ENCODE measurements at places on chromosomes 6 and 20. TPM values are rescaled to one million over a fixed set of nuclear protein-coding genes. Genes with fewer than 3 reads are reported as not detected.

Gene BPHL
- total RNA-seq, result 12.0 TPM

Gene IL17A
- not detected for total RNA-seq

Gene PLG
- total RNA-seq, result not detected

Gene MYLK2
- total RNA-seq, result not detected

Gene ADAM33
- 14.1 TPM for total RNA-seq

Gene MYMX
- not detected for total RNA-seq

Gene EGFL8
- 0.12 TPM for total RNA-seq

Gene ENPP3
- total RNA-seq, result not detected

Gene SLC22A16
- 0.39 TPM for total RNA-seq

Gene OARD1
- total RNA-seq, result 11.8 TPM

Gene SLC26A8
- not detected for total RNA-seq

Gene MMP24OS
- 28.8 TPM for total RNA-seq

Gene OR2B6
- not detected for total RNA-seq

Gene EYA4
- 0.81 TPM for total RNA-seq

Gene BNIP5
- total RNA-seq, result not detected

Gene WFDC5
- not detected for total RNA-seq

Gene GABRR2
- not detected for total RNA-seq

Gene NKAPL
- total RNA-seq, result 1.1 TPM

Gene LRFN2
- not detected for total RNA-seq

Gene TOP1
- total RNA-seq, result 23.8 TPM

Gene OLIG3
- total RNA-seq, result not detected

Gene HLA-DQB2
- total RNA-seq, result not detected

Gene PMEPA1
- 1.8 TPM for total RNA-seq

Gene DOP1A
- 6.6 TPM for total RNA-seq

Measured in cardiac ventricle fibroblast (primary cell).